ENCODE measurements at places on chromosomes 5 and 9.

GRCh38 chr5:51414516-51414915, 31.3 kb downstream of the ISL1 start:
- no peak for DNase-seq

DNA sequence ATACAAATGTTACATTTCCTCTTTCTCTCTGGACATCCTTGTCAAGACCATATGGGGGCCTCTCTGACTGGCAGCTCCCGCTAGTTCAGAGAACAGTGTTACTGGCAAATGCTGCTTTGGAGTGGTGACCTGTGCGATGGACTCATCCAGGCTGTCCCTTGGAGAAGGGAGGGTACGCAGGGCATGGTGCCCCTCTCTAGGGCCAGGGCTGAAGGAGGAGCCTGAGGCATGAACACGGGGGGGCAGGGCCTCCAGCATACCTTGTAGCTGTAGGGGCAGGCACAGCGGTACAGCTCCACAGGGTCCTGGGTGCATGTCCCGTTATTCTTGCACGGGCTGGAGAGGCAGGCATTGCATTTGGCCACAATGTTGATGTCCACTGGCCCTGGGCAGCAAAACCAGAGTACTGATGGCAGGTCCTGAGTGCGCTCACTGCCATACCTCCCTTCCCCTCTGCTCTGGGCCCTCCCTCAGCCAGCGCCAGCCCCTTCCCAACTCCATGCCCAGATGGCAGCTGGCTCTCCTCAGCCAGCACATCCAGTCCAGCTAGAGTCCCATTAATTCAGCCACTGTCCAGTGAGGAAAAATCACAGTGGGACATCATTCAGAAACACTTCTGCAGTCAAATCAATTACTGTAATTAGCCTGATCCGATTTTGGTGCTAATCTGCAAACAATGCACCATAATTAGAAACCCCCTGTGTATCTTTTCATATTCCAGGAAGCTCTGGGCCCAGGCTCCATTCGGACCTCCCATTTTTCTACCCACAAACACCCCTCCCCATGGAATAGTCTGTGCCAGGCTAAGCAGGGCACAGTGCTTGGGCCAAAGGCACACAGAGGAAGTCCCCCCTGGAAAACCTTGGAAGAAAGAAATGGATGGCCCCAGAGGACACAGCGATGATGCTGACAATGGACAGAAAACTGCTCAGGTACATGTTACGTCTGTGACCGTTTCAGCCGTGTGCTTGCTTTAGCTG, 128.8 kb upstream of the PANK3 start:
- DNase-seq = no peak

- no peak for DNase-seq
Observed at GRCh38 chr5:4199049-4199841, 603.6 kb downstream of the IRX1 start.

DNA sequence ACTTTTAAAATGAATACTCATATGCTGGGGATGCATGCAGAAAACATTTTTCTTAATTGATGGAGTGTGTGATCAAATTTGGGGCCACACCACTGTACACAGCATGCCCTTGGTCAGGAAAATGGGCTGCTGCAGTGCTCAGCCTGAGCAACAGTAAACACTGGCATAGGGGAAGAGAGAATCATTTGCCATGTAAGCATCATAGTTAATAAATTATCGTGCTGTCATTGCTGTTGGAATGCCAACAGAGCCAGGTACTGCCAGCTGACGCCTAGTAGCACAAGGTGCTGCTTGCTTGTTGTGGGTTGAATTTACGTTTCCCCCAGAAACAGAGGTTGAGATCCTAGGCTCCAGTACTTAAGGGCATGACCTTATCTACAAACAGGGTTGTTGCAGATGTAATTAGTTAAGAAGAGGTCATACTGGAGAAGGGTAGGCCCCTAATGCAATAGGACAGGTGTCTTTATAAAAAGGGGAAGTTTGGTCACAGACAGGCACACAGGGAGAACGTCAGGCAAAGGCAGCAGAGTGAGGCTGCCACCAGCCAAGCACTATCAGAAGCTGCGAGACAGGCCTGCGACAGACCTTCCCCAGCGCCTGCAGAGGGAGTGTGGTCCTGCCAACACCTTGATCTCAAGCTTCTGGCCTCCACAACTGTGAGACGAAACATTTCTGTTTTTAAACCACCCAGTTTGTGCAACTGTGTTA, 25.3 kb downstream of the DAP start:
- DNase-seq = no peak

DNA sequence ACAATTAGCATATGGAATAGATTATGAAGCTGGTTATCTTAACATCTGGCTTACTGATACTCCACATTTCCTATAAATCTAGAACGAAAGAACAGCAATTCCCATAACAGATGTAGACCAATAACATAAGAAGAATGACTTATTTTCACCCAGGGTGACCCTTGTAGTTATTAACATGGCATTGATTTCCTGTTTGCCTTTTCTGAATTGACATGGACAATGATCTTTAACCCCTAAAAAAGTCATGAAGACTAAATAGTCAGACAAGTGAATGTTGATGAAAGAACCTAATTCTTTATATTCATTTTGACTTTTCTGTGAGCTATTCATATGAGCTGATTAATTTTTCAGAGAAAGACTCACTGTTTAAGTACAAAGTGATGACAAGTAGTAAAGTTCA, 175.3 kb upstream of the CD180 start:
- no peak for DNase-seq

DNA sequence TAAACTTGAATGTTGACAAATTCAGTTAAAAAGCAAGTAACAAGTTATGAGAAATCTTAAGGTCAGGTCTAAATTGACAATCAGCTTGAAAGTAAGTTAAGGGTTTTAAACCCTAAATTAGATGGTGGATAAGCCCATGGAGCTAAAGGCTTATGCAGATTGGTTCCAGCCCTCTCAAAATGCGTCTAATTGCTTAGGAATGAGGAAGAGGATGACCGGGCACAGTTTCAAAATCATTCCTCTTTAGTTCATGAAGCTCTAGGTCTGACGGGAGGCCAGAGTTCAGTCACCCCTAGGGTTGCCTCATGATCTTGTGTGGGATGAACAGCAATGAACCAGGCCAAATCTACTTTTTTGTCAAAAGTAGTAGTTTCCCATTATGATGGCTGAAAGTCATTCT, 75.4 kb downstream of the SLC38A9 start:
- no peak for DNase-seq

GRCh38 chr5:97545886-97546535, 363.0 kb upstream of the RIOK2 start:
- DNase-seq = no peak

DNA sequence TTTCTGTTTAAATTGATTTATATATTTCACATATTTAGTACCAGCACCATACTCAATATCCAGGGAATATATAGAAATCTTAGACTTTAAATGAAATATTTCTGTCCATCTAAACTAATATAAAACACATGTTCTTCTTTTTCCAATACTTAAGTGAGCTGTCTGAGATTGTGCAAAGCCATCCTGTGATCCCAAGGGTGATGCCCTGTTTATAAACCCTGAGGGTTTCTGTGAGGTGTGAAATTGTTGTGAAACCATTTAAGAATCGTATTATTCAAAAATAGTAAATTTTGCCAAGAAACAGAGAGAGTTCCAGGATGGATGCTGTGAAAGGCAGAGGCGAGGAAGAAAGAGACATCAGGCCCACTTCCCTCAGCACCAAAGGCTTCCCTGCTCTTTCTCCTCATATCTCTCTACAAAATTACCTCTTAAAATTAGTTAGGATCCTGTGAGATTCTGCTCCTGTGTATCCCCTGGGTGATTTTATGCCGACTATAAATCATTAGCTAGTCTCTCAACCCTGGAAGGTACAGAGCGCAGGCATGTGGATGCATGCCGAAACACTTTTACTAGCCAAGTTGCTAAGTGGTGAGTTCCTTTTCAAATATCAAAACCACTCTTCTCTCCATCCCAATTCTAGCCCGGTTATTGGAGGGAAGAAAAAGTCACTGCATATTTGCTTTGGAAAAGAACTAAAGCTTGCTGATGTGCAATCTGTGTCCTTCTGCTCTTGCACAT, 183.0 kb downstream of the GLIS3 start:
- no peak for DNase-seq

DNA sequence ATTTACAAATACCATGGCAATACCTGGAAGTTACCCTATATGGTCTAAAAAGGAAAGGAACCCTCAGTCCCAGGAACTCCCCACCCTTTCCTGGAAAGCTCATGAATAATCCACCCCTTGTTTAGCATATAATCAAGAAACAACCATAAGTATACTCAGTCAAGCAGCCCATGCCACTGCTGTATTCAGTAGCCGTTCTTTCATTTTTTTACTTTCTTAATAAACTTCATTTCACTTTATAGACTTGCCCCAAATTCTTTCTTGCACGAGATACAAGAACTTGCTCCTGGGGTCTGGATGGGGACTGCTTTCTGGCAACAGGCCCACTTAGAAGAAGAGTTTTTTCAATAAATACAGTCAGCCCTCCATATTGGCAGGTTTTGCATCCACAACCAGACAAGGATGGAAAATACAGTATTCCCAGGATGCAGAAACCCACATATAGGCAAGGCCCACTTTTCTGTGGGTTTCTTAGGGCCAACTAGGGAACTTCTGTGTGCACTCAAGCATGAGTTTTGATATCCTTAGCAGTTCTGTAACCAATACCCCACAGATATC, 2.8 kb upstream of the TBCA start:
- DNase-seq = no peak

DNA sequence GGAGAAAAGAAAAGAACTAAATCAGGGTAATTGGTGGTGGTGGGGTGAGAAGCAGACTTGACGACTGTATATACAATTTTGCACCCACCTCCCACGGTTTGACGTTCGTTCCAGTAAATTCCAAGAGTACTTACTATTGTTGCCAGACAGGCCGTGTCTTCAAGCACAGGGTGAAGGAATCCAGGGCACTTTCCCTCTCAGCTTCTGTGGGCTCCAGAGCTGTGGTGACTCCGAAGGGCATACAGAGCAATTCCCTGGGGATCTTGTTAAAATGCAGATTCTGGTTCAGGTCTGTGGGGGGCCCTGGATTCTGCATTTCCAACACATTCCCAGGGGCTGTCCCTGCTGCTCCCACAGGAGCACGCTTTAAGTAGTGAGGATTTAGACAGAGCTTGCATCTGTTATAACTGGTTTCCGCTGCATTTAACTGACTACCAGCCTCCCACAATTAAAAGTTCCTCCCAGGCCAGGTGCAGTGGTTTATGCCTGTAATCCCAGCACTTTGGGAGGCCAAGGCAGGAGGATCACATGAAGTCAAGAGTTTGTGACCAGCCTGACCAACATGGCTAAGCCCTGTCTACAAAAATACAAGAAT, 49.3 kb upstream of the FANCC start:
- no peak for DNase-seq

- no peak for DNase-seq
Observed at GRCh38 chr5:154608531-154609011, 130.5 kb upstream of the HAND1 start.

DNA sequence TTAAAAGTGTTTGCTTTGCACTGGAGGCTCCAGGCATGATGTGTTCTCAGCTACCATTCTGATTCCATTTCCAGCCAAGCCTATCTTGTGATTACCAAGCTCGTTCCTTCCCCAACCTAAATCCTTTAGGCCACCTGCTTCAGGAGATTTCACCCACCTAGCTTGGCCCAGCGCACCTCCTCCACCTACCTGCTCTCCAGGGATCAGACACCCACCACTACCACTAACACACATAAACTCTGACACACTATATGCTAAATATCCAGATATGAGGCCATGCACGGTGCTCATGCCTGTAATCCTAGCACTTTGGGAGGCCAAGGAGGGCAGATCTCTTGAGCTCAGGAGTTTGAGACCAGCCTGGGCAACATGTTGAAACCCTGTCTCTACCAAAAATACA, 2.4 kb downstream of the MYORG start:
- DNase-seq = no peak

- DNase-seq = no peak
Observed at GRCh38 chr9:15101095-15101494, 190.9 kb upstream of the FREM1 start.

DNA sequence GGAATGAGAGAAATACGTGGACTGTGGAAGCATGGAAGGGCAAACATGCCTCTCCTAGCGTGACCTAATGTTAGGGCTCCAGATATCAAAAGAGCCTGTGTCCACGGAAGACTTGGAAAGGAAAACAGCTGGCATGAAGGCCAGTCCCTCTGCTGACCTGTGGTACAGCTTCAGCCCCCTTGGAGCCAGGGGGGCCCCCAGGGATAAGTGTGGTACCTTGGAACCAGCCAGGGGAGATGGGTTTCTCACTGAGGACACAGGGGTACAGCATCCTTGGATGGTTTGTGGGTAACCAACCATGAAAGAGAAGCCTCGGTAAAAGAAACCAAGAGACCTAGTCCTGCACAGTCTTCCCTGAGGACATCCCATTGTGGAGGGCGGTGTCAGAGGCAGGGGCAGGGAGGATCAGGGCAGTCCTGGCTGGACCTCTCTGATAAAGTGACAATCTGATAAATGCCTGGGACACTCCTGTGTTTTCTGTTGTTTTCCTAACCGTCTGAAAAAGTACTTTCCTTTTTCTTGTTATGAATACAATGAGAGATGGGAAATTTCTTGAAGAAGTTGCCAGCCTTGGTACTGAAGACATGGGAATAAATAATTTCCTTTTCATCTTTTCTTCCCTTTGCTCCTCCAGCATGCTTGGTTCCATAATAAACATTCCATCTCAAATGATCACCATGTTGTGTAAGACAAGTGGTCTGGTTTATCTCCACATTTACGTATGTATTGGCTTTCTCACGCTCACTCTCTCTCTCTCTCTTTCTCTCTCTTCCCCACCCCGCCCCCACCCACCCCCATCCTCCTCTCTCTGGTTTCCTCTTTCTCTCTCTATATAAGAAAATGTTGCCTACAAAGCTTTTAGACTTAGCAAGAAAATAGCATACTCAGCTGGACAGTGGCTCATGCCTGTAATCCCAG, 102.1 kb downstream of the SUSD1 start:
- no peak for DNase-seq

DNA sequence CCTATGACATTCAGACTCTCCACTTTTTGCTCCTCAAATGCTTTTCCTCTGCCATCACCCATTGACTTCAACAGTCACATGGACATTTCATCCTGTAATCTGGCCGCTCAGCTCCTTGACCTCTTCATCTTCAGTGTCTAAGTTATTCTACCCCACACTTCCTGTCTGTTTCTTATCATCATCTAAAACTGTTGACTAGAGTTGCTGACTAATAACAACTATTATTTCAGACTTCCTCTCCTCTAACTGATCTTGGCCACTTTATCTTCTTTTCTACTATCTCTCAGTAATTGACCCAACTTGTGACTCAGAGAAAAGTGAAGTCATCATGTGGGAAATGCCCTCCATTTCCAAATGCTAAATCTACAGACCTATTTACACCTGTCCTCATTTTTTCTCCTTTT, 254.7 kb upstream of the TRPC7 start:
- no peak for DNase-seq

DNA sequence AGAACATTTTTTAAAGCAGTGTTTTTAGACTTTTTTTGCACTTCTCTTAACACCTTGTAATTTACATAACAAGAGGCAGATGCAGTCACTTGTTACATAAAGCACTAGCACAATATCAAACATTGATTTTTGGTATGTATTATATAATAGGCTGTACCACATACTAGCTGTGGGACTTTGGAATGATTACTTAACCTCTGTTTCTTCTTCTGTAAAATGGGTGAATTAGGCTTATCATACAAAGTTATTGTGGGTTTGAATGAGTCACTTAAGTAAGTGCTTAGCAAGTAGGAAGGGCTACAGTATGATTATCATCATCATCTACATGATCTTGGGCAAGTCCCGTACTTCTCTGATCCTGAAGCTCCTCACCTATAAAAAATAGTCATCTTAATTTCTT, 2.1 kb downstream of the FAM81B start:
- DNase-seq = no peak

Measured in naive thymus-derived CD8-positive, alpha-beta T cell (primary cell).